ENCODE measurements at places on chromosomes 5 and 9.

- DNase-seq, result no peak
Measured at GRCh38 chr9:70438341-70438928, 24.0 kb upstream of the KLF9 start.

DNA sequence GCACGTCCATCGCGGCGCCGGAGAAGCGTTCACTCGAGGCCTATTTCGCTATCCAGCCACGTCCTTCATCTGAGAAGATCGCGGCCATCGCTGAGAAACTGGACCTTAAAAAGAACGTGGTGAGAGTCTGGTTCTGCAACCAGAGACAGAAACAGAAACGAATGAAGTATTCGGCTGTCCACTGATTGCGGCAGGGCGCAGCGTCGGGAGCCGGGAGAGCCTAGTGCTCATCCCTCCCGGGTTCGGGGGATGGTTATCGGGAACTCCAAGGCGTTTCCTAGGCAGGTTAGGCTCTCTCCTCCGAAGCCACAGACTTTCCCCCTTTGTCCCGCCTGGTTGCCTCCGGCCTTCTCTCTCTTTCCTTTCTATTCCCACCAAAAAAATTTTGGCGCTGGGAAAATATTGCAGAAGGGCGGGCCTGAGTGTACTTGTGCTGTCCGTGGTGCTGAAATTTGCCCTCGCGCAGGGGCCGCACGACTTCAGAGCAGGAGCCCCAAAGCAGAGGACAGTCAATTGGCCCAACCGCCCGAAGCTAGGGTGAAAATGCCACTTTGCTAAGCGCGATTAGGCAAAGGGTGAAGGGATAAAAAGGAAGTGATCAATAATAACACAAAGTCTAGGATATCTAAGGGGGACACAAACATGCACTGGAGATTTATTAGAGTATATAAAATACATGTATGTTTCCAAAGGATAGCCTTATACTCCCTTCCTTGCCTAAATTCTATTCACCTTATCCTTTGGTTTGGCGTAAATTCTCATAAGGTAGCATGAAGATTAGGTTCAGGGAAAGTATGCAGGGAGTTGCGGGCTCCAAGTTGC is 1.8 kb downstream of the POU4F3 start:
- no peak for DNase-seq

DNA sequence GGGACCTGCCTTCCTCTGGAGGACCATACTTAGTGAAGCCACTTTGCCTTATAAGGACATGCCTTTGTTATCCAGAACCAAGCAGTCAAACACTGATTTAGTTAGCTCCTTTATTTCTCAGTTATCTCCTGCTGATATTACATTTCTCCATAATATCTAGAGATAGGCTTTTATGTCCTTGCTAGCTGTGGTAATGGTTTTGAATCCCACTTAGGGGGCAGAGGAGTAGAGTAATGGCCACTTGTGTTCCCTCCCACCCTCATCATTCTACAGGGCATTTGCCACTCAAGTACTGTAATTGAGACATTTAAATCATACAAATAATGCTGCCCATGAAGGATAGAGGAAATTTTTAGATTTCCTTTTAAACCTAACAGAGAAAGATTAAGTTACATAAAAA is 80.9 kb downstream of the DOCK8 start:
- DNase-seq, result no peak

DNA sequence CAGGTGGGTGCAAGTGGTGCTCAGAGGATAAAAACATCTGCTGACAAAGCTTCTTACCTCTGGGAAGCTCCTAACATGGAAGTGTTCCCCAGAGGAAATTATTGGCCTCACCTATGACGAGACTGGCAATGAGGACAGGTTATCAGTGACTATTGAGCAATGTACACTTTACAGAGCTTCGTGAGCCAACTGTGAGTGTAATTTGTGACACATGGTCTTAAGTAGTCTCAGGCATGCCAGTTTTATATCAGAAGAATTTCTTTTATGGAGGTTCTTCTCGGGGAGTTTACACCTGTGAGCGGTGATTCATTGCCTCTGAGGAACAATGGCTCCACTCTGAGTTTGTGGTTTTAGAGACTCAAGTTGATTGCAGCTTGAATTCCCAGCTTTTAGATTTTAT is 11.3 kb downstream of the ANKDD1B start:
- no peak for DNase-seq

DNA sequence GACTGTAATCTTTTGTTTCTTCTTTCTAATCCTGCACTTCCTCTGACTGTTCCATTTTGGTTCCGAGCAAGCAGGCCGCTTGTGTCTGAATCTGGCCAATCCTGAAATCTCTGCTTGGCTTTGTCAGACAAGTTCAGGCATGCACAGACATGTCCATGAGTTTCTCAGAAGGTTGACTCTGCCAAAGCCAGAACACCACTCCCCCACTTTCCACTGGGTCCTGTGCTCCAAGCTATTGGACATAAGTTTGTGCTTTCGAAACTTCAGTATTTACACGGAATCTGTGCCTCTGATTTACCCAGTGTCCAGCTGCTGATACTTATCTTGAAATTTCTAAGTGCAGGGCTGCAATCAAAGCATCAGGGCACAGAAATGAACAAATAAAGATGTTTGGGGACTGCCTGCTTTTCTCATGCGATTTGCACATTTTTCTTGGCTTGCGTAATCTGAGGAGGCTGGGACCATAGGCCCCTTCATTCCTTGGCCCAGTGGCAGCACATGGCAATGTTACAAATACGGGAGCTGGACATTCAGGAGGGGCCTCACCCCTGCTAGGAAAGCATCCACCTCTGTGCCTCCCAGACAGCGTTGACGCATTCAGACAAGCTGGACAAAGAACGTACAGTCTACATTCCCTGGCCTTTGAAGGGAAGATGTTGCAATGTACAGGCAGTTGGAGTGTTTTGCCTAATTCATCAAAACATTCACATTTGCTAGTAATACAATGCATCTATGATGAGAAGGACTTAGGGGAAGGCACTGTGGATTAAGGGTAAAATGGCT is 209.2 kb upstream of the PAPPA start:
- peak; percentile 12 for DNase-seq

DNA sequence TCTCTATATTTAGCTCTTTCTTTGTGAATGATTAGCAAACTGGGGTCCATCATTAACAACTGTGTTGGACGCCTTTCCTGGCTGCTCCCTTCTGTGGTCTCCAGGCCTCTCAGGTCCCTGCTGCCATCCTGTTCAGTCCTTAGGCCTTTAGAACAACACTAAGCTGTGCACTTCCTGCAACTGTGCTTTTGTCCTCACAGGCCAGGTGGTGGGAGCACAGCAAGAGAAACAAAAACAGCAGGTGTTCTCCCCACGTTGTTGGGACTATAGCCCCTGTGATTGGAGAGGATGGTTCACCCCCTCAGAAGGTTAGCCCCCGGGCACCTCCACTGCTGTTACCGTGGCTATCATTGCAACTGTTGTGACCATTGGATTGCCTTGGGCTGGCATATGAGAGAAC is 41.7 kb upstream of the CLINT1 start:
- peak; percentile 24 for DNase-seq

GRCh38 chr9:95021166-95021886 is 294.8 kb downstream of the AOPEP start:
- DNase-seq, result no peak

DNA sequence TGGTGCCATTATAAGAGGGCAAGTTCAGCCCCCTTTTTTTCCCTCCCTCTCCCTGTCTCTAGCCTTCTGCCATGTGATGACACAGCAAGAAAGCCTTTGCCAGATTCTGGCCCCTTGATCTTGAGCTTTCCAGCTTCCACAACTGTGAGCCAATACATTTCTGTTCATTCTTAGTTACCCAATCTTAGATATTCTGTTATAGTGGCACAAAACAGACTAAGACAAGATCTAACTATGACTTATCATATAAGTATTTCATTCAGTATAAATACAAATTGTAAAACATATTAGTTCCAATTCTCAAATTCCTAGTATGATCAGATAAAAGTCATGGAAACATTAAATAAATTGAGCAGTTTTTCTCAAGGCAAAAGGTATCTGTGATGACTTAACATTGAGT is 276.3 kb downstream of the COX7C start:
- no peak for DNase-seq

GRCh38 chr9:31112491-31112890 is 1272.0 kb upstream of the ACO1 start:
- DNase-seq, result no peak

DNA sequence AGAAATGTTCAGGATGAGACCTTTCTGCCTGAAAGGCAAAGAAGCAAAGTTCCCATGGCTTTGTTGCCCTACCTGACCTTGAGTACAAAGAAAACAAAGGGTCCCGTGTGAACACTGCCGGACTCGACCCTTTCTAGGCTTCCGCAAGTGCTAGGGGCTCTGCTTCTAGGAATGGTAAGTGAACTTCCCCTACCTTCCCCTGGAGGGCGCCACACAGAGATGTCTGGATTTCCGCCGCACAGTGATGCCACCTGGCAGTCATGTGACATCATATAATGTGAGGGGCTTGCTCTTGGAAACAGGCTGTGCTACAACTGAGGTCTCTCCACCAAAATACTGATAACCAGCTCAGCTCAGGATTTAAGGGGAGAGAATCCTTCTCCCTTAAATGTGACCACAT is 56.6 kb downstream of the HSD17B3 start:
- no peak for DNase-seq

DNA sequence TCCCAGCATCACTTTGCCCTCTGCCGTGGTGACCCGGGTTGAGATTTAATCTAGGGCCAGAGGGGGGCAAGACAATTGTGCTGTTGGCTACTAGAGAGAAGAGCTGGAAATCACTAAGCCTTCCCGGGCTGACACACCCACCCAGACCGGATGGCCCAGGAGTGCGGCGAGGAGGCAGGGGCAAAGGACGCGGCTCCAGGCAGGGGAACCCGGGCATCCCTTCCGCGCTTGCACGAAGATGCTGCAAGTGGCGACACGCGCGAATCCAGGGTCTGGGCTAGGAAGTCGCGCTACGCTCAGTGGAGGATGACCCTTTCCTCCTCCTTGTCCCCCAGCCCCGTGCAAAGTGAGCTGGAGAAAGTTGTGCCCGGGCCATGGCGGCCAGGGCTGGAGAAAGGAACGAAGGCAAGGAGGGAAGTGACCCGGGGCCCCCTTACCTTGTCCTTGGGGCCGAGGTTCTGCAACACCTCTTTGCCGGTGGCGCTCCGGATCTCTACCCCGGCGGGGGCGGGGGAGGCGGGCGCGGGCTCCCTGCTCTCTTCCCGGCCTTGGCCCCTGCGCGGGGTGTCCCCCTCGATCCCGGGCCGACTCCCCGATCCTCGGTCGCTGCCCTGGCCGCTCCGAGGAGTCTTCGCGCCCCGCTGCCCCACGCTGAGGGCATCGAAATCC is 693 bp downstream of the DPYSL3 start:
- DNase-seq, result peak; percentile 12

Measured in NCI-H2171 treated with DMSO at 0.1 percent for 48 hours (cell line).